ENCODE measurements at places on chromosomes 2 and 18.

GRCh38 chr2:148184976-148185375, 164.1 kb downstream of the MBD5 start:
- DNase-seq = no peak

DNA sequence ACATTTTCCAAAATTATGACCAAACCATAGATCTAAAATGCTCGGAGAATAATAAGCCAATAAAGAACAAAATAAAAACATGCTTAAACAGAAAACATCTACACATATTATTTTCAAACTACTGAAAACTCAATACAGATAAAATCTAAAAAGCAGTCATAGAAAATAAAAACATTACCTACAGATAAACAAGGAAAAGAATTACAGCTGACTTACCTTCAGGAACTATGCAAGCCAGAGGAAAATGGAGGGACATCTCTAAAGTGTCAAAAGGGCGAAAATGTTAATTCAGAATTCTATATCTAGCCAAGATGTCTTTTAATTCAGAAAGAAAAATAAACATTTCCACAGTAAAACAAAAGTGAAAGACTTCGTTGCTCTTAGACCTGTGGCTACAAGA, 112.9 kb upstream of the GYPC start:
- no peak for DNase-seq

- no peak for DNase-seq
Measured at GRCh38 chr2:12661489-12661888, 55.2 kb upstream of the TRIB2 start.

DNA sequence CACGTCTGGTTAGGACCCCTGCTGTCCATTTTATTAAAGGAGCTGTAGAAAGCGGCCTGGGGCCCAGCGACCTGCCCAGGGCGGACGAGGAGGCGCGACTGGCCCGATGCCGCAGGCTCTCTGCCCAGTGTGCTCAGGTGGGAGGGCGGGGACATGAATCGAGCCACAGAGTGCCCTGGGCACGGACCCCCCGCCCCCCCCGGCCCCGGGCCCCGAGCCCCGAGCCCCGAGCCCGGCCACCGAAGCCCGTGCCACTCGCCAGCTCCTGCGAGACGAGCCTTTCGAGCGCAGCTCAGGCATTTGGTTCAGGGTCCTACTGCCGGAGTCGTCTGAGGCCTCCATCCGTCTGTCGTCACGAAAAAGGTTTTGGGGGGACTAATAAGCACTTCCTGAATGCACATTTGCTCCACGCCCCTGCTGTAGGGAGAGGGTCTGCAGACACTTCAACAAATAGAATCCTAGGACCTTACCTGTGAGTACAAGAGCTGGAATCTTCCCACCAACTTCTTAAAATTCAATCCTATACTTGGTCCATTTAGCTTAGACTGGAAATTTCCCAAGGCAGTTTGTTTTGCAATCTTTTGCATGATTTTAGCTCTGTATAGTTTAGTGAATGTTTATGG, 602 bp upstream of the ADAM17 start:
- DNase-seq = no peak

DNA sequence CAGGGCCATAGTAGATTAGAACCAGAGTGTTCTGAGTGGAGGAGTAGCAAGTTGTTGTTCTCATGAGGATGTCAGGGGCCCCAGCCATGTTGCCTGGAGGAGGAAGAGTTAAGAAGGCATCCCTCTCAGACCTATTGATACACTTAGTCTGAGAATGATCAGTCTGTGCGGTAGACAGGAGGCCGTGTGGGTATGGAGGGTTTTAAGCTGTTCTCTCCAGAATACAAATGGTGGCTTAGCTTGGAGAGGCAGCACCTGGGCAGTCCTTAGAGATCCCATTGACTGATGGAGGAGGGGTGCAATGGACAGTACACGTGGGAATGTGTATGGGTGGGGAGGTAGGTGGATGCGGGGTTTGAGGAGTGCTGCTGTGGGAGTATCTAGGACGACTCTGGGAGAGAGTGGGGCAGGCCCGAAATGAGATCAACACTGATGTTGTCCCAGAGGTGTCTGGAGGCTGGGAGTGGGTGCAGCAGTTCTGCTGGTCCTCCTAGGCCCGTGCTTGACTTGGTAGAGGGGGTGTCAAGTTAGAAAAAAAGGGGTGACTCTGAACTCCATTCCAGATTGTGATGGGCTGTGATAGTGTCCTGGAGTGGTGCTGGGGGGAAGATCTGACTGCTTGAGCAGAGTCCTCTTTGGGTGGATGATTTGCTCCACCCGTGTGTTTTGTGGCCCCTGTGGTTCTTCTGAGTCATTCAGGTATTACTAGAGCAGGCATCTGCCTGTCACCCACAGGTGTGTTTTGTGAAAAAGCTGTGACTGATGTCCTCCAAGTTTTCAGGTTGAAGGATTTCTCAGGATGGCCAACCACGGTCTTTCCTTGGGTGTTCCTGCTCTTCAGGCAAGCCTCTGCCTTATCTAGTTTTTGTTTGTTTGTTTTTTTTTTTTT, 44.7 kb downstream of the C2orf42 start:
- DNase-seq = no peak

DNA sequence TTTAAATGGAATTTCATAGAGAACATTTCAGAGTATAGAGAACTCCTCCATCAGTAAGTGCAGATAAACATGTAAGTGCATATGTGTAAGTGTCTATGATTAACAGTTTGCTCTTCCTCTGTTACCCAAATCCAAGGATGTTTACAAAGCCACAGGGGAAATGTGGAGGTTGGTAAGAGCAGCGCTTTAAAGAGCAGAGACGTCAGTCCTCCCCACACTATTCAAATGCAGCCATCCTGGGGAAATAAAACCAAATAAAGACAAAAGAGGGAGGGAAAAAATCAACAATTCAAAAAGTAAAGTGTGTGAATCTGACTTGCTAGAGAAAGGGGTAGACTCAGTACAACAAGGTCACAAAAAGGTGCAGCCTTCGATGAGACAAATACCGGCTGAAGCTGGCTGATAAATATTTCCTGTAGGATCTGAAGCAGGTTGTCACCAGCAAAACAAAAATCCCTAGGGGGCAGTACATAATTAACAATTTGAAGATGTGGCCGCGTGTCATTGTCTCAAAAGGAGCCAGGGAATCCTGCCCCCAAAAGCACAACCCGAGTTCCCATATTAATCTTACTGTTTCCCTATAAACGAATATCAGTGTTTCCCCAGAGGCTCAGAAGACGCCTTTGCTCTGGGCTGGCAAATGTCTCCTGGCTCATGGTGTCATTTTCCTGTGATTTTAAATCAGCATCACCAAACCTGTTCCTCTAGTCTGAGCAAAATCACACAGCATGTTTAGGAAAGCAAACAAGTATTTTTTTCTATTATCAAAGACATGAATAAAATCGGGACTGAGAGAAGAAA, 216.5 kb downstream of the CDCA7 start:
- DNase-seq = no peak

- no peak for DNase-seq
Measured at GRCh38 chr2:16506366-16506765, 159.3 kb downstream of the CYRIA start.

GRCh38 chr2:1865716-1866234, 121.5 kb upstream of the PXDN start:
- DNase-seq = no peak

- no peak for DNase-seq
Measured at GRCh38 chr2:84858123-84858522, 22.8 kb downstream of the TRABD2A start.

GRCh38 chr2:151098841-151099240, 162.8 kb downstream of the RBM43 start:
- DNase-seq = no peak

DNA sequence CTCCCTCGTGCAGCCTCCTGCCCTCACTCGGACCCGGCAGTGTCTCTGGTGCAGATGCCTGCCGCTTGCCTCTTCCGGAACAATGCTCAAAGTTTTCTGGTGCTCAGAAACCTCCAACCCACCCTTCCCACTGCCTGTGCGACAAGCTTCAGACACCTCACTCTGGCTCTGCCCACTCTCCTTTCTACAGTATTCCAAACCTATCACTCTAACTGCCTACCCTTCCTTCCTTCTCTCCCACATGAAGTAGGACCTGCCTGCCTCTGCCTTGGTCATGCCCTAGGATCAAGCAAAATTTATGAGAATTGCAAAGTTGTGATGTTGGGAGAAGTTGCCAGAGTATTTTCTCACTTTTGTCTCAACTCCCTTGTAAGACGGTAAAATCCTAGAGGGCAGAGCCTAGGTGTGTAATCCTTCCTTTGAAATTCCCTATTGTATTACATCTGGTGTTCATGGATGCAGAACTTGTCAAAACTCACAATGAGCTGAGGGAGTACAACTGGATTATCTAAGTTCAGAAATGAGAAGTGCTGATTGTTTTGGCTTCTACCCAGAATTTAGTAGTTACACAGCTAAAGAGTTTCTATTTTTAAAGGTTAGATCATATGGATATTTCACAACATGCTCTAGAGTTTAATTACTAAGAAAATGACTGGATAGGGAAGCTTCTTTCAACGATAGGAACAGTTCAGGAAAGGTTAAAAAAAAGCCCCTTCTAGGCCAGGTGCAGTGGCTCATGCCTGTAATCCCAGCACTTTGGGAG, 7.2 kb downstream of the NPC1 start:
- no peak for DNase-seq

DNA sequence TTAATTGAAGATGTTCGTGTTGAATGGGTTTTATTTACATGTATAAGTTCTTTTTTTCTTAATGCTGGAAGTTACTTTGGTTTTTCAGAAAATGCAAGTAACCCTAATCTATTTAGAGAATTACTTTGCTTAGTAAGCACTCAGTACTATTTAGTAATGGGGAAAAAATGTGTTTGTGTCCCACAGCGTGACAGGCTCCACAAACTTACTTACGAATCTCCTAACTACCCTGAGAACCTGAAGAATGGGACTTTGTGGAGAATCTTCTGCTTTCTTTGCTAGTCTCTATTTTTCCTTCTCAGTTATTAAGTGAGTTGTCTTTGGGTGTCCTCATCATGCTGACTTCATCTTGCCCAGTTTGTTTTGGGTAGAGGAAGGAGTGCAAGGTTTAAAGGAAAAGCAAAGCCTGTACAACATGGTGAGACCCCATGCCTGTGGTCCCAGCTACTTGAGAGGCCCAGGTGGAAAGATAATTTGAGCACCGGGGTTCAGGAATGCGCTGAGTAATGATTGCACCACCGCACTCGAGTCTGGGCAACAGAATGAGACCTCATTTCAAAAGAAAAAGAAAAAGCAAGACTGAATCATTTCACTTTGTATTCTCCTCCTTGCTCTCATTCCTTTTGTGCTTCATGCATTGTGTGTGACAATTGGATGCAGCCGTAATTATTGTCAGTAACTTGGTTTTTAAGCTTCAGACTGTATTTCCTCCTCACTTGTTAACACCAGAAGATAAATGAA, 10.2 kb downstream of the NEDD4L start:
- DNase-seq = no peak

DNA sequence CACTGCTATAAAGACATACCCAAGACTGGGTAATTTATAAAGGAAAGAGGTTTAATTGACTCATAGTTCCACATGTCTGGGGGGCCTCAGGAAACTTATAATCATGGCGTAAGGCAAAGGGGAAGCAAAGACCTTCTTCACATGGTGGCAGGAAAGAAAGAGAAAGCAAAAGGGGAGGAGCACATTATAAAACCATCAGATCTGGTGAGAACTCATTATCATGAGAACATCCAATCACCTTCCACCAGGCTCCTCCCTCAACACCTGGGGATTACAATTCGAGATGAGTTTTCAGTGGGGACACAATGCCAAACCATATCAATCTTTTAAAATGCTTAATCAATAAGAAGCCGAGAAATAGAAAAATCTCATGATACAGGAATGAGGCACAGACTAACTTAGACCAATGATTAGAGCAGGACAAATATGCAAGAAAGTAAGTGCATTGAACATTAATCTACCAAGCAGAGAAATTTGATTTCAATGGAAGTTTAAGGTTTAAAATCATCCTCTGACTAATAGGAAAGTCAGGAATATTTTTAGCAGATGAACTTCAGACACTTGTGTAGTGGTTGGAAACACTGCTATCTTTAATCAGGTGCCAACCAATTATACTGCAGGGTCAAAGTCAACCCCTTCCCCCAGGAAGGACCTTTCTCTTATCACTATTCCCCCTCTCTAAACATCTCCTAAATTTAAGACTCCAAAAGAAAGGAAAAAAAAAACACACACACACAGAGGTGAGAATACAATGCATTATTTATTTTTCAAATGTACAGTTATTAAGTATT, 259.2 kb downstream of the IRS1 start:
- DNase-seq = no peak

DNA sequence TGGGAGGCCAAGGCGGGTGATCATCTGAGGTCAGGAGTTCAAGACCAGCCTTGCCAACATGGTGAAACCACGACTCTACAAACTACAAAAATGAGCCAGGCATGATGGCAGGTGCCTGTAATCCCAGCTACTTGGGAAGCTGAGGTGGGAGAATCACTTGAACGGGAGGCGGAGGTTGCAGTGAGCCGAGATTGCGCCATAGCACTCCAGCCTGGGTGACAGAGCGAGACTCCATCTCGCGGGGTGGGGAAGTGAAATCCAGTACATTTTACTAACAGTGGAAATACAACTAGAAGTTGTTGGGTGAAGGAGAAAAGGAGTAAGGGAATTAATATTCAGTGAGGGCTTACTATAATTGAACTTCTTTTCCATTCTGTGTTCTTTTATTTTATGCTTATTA, 13.2 kb upstream of the ENOSF1 start:
- no peak for DNase-seq

DNA sequence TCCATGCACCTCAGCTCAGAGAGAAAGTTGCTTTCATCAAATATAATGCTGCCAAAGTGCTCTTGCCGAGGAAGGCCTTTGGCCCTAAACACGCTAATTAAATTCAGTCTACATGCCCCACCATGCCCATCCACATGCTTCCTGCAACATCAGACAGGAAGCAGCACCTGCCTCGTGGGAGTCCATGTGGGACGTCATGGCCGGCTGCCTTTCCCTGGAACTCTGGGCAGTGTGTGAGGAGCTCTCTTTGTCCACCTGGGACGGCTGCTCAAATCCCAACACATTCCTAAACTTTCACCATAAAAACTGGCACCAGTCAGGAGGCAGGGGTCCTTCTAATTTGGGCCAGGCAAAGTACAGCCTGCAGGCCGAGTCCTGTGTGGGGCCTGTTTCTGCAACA, 23.1 kb downstream of the FAM178B start:
- no peak for DNase-seq

- DNase-seq = no peak
Measured at GRCh38 chr2:23375448-23375847, 9.5 kb upstream of the KLHL29 start.

DNA sequence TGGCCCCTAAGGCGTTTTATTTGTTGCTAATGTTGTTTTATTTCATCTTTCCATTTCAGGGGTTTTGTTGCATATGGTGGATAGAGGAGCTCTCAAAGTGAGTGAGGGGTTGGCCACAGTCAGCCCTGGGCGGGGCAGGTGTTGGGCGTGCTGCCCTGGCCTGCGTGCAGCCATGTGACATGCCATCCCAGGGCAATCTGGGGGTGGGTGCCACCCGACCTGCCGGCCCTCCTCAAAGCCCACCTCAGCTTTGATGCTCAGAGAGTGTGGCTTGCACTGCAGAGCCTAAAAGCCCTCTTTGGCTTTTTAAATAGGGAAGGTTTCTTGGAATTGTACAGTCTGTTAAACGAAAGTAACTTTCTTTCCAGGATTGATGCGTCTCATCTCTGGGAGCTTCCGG, 18.4 kb downstream of the TSHZ1 start:
- DNase-seq = no peak

All from activated CD4-positive, alpha-beta T cell treated with anti-CD3 and anti-CD28 coated beads, Interleukin-2, amount 50 U/mL, for 4 hours (primary cell).